ENCODE measurements at places on chromosomes 7 and 10.

- no peak for DNase-seq
These were observed 28.8 kb upstream of the CUL1 start for GRCh38 chr7:148669927-148670326.

DNA sequence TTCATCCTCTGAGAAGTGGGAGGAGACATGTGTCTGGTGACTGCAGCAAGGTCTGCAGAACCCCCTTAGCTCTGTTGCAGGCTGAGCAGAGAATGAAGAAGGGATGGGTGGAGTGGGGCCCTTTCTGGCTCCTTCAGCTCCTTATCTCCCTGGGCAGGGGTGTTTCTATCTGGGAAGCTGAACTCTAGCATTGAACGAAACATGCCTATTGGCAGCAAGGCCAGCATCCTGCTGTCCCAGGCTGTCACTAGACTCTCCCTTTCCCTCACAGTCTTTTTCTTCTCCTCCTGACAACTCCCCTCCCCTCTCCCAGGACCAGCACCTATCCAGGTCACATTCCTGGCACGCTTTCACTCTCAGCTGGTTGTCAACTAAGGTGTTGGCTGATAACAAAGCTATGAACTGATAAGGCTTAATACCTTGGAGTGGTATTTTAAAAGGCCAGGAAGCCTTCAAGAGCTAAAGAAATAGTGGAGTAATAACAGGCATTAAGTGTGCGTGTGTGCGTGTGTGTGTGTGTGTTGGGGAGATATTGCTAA lies 128.8 kb upstream of the FZD8 start:
- DNase-seq, result no peak

DNA sequence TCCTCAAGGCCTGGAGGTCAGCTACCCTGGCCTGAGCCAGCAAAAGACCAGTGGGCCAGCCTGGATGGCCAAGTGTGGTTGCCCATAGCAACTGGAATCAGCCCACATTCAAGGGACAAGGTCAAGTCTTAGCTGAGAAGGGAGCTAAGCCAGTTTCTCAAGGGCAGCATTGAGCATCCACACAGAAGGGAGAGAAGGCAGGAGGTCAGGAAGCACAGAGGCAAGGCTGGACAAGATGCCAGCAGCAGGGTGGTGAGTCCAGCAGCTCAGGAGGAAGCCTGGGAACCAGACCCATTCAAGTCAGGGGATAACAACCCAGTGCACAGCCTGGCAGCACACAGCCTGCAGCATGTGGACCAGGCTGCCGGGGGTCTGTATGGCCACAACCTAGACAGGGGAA lies 54.0 kb upstream of the ZMIZ1 start:
- no peak for DNase-seq

GRCh38 chr7:107224374-107225223 lies 55.8 kb downstream of the HBP1 start:
- no peak for DNase-seq

DNA sequence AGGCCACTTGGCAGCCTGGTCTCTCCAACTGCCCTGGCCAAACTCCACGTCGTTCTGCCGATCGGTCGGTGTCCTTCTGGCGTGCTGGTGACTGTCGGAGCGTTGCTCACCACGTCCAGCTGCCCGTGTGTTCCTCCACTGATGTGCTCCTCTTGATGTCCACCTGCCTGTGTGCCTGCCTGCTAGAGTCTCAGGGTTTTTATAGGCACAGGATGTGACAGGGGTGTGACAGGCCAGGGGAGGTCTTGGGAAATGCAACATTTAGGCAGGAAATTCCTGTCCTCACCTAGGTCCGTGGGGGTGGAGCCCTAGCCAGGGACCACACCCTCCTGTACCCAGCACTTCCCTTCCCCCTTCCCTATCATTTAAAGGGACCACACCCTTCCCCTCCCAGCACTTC lies 25.2 kb upstream of the CFAP46 start:
- DNase-seq, result no peak

- DNase-seq, result no peak
These were observed at the start of gene CPED1 for GRCh38 chr7:120988591-120989256. TSS of gene CPED1 (plus strand) at chr7:120988711. CDS start at chr7:120989622, 911 bp downstream.

DNA sequence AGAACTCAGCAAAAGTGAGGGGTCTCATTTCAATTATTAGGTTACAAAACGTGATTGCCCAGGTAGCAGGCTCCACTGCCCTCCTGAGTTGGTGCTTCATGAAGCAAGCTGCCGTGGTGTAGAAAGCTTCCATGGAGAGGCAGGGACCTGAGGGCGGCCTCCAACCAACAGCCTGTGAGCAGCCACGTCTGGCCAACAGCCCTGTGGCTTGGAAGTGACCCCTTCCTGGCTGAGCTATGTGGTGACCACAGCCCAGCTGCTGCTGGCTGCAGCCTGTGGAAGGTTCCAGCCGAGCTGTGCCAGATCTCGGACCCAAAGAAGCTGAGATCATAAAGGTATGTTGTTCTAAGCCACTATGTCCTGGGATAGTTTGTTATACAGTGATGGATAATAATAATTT lies 122.5 kb upstream of the KLF6 start:
- DNase-seq, result no peak

DNA sequence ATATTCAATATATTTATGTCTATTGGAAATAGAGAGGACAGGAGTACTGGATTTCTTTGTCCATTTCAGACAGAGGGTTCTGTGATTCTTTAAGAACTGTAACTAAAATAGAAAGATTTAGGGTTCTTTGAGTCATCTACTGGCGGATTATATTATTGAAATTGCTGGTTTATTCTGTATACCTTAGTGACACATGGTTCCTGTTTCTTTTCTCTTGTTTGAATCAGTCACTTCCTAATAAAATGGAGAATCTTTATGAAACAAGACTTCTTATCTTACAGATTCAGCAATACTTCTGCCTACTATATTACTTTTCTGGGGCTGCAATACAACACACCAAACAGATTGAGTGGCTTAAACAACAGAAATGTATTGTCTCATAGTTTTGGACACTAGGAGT lies 20.8 kb upstream of the ZNF800 start:
- no peak for DNase-seq

DNA sequence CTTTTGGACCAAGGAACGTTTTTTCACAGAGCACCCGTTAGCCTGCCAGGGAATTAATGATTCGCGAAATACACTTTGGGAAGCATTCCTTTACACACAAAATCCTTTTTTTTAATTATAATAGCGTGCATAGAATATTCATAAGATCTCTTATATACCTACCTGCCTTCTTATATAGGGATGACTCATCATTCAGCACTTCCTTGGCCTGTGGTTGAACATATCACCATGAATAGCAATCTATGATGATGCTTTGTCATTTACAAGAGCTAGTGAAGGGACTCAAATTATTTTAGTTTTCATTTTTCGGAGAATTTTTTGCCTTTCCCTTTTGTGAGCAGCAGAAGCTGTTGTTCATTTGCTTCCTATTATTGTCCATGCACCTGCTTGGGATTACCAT lies 97.0 kb downstream of the CDH23 start:
- DNase-seq, result no peak

- DNase-seq, result peak; percentile 61
These were observed at the start of gene NKX1-2 for GRCh38 chr10:124450012-124450782. TSS of gene NKX1-2 (minus strand) at chr10:124450035. CDS start at chr10:124449943, 92 bp downstream.

GRCh38 chr7:50310361-50310760 lies 5.8 kb downstream of the IKZF1 start:
- no peak for DNase-seq

DNA sequence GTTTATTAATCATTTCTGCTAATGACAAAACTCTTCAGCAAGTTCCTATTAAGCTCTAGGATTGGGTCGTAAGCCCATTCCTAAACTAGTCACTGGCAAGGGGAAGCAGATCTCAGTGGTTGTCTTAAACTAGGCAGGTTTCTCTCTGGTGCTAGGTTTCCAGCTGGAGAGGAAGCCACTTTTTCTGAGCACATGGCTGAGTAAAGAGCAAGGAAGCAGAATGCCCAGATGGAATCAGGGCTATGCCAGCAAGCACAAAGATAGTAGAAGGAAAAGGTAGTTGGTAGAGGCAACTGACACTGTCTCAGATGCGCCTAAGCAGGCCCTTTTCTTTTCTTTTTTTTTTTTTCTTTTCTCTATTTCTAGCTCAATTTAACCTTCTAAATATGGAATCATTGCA lies 224.9 kb downstream of the EXOC4 start:
- DNase-seq, result no peak

DNA sequence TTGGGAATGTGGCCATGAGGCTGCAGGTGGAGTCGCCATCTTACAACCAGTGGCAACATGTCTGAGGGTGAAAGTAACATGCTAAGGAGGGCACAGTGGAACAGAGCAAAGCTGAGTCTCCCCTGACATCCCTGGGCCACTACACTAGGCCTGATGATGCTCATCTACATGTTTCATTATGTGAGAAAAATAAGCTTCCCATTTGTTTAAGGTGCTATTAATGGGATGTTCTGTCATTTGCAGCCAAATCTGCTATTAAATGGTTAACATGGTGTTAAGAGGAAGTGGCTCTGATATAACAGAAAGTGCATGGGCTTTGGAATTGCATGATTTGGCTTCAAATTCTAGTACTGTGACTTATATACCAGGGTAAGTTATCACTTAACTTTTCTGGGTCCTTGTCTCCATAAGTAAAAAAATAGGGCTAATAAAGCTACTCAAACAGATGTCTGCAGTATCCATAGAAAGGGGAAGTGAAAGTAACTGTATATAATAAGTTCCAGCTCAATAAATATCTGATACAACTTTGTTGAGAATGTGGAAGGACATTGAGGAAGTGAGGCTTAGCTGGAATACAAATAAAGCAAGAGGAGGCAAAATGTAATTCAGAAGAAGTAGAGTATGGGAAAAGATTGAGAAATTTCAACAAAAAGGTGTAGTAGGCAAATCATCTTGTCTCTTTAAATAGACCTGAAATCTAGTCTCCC lies 158.9 kb downstream of the RTKN2 start:
- no peak for DNase-seq

GRCh38 chr10:32377458-32378259 lies 30.7 kb upstream of the EPC1 start:
- DNase-seq, result peak; percentile 71

DNA sequence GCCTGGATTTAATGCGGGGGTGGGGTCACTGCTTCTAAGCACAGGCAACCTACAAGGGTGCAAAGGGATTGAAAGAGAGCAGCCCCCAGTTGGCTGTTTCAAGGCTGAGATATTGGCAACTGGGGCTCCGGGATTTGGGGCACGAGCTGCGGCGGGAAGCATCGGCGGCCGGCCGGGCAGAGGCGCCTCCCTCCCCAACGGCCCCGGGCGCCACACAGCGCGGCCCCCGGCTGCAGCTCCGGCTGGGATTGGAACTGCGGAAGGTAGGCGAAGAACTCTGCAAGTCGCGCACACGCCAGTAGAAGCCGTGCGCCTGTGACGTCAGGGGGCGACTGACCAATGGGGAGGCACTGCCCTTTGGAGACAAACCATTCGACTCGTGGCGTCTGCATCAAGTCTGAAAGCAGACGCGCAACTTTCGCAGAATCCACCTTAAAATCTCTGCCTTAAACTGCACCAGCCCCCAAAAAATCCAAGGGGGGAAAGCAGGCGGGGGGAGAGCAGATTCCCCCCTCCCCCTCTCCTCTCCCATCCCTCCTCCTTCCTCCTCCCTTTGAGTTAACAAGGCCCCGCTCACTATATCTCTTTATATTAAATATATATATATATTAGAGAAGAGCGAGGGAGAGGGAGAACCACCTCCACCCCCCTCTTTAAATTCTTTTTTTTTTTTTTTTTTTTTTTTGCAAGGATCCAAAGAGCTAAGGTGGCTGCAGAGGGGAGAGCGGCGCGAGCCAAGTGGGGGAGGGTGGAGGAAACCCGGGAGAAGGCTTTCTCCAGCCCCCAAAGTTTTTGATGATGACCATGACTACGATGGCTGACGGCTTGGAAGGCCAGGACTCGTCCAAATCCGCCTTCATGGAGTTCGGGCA lies at the start of gene DLX6:
DLX6 (plus strand) TSS at position 371 of the 872 bp plus-strand sequence; CDS start at position 796, 425 bp downstream.
- DNase-seq, result peak; percentile 97

GRCh38 chr10:98391578-98391991 lies 23.4 kb downstream of the PYROXD2 start:
- no peak for DNase-seq

GRCh38 chr10:46330894-46331293 lies 44.1 kb downstream of the ANTXRL start:
- DNase-seq, result no peak

GRCh38 chr10:4344492-4344994 lies 481.5 kb upstream of the AKR1E2 start:
- peak; percentile 85 for DNase-seq

DNA sequence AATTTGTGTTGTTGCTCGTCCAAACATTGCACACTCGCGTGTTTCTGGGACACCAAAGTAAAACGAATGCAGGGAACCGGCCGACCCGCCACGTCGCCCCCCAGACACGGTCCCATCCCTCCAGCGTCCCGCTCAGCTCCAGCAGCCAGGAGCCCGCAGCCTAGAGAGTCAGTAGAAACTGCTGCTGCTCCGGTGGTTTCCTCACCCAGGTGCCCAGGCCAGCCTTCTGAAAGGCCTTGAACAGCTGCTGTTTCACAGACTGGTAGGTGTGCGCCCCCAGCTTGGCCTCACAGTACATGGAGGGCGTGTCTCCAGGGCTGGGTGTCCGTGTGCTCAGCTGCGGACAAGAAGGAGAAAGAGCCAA lies 126.8 kb downstream of the WDR37 start:
- no peak for DNase-seq

DNA sequence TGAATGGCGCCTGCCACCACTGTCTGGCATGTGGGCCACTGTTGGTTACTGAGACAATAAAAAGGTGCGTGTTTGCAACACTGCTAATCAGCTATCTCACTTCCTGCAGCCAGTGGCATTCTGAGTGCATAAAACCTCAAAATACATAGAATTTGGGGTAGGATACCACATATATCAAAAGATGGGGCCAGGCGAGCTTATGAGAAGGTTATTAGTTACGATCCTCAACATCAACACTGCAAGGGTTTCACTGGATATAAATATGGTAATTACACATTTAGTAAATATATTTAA lies 200.2 kb downstream of the WDR37 start:
- no peak for DNase-seq

DNA sequence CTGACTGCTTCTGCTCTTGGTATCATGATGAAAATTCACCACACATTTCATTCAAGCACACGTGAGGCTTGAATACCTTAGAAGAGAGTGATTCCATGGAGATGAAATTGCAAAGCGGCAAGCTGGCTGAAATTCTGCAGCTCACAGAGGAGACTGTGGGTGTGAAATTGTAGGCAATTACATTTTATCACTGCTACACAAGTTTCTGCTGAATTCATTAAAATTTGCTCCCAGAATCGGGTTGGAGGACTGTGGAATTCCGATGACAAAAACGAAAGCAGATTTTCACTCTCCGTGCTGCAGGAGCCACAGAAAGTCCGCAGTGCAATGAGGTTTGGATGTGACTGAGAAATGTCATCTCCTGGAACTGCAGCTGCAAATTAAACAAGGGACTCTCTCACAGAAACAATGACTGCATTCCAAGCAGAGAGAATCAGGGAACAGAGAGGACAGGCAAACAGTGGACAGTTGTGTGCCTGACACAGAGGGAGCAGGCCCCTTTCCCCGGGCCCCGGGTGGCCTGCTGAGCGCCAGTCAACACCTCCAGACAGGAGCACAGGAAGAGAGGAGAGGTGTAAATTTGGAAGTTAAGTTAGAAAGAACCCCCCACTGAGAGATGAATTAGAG lies 109.1 kb downstream of the C10orf90 start:
- no peak for DNase-seq
